ENCODE measurements at places on chromosomes 4 and X.

GRCh38 chr4:102501447-102501696 is 213 bp downstream of the NFKB1 start:
- no peak for DNase-seq

DNA sequence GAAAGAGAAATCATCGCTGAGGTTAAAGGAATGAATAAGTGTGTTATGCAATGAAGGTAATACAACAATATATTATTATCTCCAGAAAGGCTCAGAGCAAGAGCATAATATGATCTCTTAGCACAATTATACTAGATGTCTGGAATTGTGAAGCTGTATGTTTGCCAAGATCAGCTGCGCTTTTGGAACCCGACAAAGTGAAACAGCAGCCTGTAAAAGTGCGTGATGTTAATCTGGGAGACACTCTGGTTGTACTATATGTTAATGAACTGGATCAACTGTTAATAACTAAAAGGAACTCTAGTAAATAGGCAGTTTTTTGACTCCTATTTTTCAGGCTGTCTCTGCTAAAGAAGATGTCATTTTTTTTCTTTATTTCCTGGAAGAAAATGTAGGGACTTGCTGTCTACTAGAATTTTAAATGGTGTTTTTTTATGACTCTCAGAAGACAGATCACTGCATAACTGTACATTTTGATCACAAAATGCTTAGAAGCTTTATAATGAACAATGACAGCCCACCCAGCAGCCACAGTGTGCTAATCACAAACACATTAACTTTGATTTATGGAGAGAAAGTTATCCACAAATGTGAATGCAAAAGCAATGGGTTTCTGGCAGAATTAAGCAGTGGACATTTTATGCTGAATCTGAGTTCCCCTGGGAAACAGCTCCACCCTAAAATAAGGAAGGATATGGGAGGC is 50.2 kb downstream of the UGT2B28 start:
- no peak for DNase-seq

DNA sequence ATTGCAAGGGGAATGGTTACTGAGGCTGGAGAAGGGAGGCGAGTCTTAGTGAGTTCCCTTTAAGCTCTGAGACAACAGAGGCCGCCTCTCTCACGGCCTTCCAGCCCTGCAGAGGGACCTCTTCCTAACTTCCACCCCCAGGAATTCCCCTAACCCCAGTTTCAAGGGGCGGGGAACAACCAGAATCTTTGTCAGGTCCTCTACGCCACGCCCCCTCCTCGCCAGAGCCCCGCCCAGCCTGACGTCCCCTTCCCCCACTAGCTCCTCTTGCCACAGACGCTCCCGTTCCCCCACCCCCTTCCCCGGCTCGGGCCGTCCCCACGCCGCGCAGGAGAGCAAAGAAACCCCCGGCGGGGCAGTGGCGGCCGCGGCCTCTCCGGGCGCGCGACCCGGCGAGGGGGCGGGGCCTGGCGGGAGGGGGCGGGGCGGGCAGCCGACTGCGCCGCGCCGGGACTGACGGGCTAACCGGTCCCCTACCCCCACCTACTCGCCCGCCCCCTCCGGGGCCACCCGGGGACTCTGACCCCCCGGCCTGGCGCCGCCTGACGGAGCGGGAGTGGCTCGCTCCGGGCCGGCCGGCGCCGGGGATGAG is 12.3 kb upstream of the TMEM156 start:
- peak; percentile 97 for DNase-seq

DNA sequence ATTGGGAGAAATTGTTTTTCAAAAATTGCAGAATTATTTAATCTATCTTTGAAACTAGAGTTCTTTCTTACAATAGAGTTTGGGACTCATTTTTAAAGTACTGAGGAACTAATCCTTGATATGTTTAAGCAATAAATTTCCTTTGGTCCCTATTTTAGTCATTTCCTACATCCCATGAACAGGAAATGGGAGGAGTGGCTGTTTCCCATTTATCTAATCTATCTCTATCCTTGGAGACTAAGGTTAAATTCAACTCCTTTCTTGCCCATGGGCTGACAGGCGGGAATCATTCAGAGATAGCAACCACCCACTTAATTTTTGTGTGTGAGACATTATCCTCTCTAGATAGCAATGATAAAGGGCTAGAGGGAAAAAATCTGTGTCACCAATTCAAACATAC is 131.6 kb upstream of the EMCN start:
- no peak for DNase-seq

DNA sequence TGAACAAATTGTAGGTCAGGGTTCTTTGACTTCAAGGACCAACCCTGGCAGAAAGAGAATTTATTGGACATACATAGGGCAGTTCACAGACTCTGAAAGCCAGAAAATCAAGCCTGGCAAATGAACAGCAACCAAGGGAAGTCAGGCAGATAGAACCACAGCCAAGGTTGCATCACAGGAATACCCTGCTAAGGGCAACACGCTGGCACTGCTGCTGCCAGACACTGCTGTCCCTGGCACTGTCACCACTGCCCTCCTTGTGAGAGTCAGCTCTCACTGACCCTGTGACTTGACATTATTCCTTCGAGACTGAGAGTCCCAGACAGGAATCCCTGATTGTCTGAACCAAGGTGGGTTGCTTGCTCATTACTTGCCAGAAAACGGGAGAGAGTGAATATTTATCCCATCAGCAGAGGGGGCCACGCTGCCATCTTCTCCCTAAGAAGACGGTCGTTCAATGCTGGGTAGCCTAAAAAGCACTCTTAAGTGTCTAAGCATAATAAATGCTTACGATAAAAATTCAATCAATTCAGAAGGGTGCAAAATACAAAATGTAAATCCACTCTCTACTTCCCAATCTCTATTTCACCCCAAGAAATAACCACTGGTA is 23.2 kb upstream of the PTTG2 start:
- no peak for DNase-seq

GRCh38 chr4:37481547-37482122 is 204.5 kb downstream of the RELL1 start:
- DNase-seq, result no peak

- peak; percentile 33 for DNase-seq
Measured at GRCh38 chr4:1711571-1712215, 426 bp downstream of the SLBP start.

GRCh38 chr4:113383111-113383785 is 333.8 kb downstream of the ANK2 start:
- DNase-seq, result no peak

GRCh38 chrX:55167124-55167803 is 52.9 kb upstream of the PAGE5 start:
- DNase-seq, result no peak

DNA sequence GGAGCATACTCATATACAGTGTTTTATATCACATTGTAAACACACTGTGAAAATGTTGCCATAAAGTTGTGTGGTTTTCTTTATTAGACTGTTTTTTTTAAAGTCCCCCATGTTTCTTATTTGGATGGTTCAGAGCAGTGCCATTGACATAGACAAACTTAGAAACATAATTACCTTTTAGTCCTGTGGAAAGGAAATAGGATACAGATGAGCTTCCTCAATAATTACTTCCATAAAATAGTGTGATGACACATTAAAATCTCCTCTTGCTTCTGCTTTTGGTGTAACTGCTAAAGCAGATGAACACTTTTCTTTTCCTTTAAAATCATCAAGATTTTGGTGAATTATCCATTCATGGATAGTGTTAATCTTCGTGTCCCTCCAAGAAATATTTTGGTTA is 52.9 kb upstream of the LIMCH1 start:
- DNase-seq, result no peak

- DNase-seq, result peak; percentile 28
Measured at GRCh38 chr4:83012200-83012686, 1.6 kb upstream of the LIN54 start.

- no peak for DNase-seq
Measured at GRCh38 chrX:46812445-46812844, 24.4 kb upstream of the RP2 start.

DNA sequence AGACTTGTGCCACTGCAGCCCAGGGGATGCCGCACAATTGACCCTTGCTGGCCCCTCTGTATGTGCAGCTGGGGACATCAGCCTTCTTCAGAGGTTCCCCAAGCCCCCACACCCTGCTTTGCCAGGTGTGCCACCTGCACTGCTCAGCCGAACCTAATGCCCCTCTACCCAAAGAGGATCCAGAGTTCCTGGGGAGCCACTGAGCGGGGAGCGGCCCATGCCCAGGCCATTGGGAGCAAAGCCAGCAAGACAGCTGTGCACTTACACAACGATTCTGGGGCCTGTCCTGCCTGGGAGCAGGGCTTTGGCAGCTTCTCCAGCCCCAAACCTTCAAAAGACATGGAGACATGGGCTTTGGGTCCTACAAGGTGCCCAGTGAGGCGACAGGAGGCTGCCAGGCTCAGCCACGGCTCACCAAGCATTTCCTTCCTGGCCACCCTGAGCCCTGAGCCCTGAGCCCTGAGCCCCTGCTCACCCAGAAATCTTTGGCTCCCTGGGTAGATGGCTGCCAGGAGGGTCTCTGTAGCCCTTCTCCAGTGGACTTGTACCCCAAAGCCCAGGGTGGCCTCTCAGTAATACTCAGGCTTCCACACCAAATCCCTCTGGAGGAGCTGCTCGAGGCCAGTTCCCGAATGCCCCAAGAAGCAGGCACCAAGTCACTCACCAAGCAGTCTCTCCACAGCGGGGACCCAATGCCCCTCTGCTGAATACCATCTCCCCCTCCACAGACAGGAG is 13.0 kb downstream of the PNMA6E start:
- DNase-seq, result no peak

DNA sequence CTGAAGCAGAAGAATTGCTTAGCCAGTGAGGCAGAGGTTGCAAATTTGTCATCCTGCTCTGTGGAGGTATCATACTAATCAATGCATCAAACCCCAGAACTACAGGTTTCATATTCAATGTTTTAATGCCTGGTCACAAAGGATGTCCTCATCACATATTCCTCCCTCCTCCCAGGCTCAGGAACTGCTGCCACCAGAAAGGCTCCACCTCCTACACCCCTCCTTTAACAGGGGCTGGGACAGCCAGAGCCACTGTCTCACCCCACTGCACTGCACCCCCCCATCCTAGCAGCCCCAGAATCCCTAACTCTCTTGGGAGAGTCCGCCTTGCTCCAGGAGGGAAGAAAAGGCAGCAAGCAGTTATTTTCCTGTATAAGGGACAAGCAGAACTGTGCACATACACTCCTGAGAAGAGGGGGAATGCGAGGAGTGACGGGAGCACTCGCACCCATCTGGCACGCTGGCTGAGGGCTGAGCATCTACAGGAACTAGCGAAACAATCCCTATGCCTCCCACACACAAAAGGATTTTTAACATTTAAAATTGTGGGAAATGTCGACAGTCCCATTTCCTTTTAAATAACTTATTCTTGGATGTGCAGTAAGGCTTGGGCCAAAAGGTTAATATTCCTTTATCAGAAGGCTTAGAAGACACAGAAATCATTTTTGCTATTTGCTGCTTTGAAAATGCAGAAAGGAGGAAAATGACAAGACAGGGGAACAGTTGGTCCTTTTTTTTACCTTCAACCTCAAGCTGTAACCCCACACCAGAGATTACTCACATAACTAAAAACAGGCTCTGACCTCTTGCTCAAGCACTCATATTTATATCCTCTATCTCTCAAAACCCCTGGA is 27.8 kb downstream of the CD99L2 start:
- DNase-seq, result no peak

GRCh38 chrX:333611-334311 is 15.2 kb upstream of the GTPBP6 start:
- no peak for DNase-seq

- DNase-seq, result no peak
Measured at GRCh38 chrX:109911046-109911445, 91.9 kb upstream of the TMEM164 start.

DNA sequence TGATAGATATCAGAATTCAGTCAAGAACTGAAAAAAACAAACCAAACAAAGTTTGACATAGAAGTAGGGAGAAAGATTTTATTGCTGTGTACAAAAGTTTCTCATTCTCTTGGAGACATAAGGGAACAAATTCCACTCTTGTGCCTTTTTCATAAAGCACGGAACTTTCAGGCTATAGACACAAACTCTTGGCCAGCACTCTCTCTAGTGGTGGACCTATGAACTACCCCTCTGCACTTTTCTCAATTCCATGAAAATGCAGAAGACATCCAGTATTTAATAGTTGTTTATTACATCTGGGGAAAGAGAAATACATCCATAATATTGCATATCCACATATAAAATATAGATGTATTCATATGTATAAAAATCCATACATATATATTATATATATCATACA is 291.6 kb upstream of the HS3ST1 start:
- no peak for DNase-seq

Data from stimulated activated CD4-positive, alpha-beta T cell treated with anti-CD3 and anti-CD28 coated beads, Interleukin-4, amount 100 ng/mL, for 1 hour (primary cell).